RCC 7860 (cell line): ENCODE measurements at places on chromosomes 5 and 9.

DNA sequence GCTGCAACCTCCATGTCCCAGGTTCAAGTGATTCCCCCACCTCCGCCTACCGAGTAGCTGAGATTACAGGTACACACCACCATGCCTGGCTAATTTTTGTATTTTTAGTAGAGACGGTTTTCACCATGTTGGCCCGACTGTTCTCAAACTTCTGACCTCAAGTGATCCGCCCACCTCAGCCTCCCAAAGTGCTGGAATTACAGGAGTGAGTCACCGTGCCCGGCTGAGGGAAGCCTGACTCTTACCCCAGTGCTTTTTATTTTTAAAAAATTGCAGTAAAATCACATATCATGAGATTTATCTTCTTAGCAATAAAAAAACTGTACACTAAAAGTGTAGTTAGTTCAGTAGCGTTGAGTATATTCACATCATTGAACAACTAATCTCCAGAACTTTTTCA is 105.3 kb downstream of the SLIT3 start:
- DNase-seq, result no peak

- no peak for DNase-seq
These were observed 340.5 kb downstream of the ADGRV1 start for GRCh38 chr5:90899014-90899604.

GRCh38 chr5:372996-373709 is 51.6 kb downstream of the AHRR start:
- DNase-seq, result no peak

GRCh38 chr9:89555451-89556375 is 49.1 kb upstream of the GADD45G start:
- DNase-seq, result peak; percentile 67

DNA sequence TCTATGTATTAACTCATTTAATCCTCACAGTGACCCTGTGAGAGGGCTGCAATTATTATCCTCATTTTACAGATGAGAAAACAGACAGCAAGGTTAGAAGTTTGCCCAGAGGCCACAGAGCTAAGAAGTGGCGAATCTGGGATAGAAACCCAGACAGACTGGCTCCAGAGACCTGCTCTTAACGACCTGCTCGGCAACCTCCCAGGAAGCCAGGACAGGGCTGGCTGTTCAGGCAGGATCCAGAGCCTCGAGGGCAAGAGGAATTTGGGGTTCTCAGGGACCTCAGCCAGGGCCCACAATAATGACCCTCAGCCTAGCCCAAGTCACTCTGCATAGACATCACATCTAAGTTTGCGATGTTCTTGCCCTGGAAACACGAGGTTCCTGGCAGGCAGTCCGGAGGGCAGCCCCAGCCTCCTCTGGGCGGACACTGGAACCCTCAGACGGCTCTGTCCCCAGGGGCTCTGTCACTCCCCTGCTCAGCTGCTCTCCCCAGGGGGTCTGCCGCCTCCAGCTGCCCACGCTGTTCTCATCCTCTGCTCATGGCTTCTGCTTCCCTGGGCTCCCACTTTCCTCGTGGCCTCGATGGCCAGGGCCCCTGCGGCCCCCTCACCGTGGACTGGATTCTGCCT is 138.5 kb upstream of the ERCC6L2 start:
- DNase-seq, result no peak

GRCh38 chr5:94244921-94245320 is 373.5 kb downstream of the KIAA0825 start:
- no peak for DNase-seq

DNA sequence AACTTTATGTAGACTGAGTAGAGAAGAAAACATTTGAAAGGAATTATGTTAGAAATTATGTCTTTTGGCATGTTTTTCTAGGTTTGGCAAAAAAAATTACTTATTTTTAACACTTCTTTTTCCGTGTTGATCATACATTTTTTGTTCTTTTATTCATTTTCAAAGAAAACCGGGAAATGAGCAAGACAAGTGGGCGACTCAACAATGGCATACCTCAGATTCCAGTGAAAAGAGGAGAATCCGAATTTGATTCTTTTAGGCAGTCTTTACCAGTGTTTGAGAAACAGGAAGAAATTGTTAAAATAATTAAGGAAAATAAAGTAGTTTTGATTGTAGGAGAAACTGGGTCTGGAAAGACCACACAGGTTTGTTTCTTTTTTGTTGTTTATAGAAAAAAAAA is 12.9 kb downstream of the YTHDC2 start:
- no peak for DNase-seq

DNA sequence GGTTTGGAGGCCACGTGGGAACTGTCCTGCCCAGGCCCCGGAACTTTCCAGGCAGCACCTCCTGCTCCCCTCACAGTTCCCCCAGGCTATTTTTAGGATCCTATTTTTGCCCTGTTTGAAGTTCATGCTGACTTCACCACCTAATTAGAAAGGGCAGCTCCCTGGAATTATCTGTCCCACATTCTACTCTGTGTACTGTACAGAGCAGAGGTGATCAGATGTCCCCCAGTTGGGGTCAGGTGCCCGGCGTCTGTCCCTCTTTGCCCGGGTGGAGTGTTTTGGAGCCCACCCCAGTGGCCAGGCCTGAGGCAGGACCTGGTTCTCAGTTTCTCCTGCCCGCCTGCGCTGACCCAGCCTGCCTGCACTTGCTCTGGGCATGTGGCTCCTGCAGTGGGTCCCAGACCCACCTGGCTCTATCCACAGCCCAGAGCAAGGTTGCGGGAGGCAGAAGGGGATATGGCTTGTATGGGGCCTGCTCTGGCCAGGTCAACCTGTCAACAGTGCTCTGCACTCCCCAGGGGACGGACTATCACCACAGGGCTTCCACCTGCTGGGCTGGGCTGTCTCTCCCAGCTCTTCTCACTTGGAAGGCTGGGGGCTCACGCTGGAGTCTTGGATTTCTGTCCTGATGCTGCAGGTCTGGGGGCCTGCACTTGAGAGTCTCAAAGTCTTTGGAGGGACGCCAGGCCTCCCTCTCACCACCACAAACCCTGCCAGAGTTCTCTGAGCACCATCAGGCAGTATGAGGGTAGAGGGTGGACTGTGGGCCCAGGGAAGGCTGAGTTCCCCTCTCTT is 268.3 kb downstream of the GADD45G start:
- DNase-seq, result no peak

- no peak for DNase-seq
These were observed 63.7 kb upstream of the FAM120A start for GRCh38 chr9:93387791-93388190.

- DNase-seq, result no peak
These were observed 861 bp downstream of the UBQLN1 start for GRCh38 chr9:83706676-83707517.

GRCh38 chr5:64384765-64385164 is 121.0 kb upstream of the RGS7BP start:
- DNase-seq, result no peak

- no peak for DNase-seq
These were observed 140.4 kb downstream of the ATPSCKMT start for GRCh38 chr5:10109299-10109698.

- no peak for DNase-seq
These were observed 249.6 kb downstream of the FANCC start for GRCh38 chr9:95067897-95068296.

DNA sequence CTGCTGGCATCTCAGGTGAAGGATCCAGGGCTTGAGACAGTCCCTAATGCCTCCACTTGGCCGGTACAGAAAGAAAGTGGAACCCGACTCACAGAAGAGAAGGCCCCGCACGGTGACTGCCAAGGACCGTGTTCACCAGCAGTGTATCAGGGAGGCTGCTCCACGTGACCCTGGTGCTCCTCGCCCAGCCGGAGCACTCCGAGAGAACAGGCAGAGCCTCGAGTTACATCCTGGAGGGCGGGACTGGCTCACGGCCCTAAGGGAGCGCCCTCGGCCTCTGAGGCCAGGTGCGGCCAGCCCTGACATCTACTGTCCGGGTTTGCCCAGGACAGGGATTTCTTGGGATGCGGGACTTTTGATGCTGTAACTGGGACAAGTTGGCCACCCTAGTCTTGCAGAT is 104.0 kb upstream of the SARDH start:
- DNase-seq, result no peak

DNA sequence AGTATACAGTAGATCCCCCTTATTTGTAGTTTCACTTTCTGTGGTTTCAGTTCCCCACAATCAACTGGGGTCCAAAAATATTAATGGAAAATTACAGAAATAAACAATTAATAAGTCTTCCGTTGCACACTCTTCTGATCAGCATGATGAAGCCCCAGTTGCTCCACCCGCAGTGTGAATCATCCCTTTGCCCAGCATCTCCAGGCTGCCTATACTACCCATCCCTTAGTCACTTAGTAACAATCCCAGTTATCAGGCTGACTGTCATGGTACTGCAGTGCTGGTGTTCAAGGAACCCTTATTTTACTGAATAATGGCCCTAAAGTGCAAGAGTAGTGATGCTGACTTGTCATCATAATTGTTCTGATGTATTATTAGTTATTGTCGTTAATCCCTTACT is 28.9 kb downstream of the SHC3 start:
- DNase-seq, result peak; percentile 62

GRCh38 chr9:14263707-14264483 is 50.0 kb downstream of the NFIB start:
- no peak for DNase-seq

DNA sequence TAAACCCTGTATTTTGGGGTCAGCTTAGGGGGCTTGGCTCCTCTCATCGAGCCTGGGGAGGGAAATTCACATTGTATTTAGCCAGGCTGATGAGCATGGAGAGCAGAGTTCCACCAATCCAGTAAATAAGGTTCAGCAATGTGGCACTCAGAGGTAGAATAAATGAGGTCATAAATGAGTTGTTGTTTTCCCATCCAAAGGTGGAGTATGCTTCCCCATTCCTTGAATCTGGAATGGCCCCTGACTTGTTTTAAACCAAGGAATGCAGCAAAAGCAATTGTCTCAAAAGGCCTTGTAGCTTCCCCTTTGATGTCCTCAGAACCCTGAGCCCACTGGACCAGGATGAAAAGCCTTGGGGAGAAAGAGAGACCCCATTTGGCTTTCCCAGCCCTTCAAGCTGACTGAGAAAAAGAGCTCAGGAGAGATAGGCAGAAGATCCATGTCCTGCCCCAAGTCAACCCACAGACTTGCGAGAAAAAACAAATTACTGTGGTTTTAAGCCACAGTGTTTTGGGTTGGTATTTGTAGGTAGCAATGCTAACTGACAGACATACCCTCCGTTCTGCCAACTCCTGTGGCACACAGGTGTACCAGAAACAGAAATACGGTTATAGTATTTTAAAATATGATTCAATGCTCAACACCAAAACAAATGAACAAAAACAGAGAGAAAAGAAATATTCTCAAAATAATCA is 566.0 kb upstream of the DMAC1 start:
- DNase-seq, result no peak

DNA sequence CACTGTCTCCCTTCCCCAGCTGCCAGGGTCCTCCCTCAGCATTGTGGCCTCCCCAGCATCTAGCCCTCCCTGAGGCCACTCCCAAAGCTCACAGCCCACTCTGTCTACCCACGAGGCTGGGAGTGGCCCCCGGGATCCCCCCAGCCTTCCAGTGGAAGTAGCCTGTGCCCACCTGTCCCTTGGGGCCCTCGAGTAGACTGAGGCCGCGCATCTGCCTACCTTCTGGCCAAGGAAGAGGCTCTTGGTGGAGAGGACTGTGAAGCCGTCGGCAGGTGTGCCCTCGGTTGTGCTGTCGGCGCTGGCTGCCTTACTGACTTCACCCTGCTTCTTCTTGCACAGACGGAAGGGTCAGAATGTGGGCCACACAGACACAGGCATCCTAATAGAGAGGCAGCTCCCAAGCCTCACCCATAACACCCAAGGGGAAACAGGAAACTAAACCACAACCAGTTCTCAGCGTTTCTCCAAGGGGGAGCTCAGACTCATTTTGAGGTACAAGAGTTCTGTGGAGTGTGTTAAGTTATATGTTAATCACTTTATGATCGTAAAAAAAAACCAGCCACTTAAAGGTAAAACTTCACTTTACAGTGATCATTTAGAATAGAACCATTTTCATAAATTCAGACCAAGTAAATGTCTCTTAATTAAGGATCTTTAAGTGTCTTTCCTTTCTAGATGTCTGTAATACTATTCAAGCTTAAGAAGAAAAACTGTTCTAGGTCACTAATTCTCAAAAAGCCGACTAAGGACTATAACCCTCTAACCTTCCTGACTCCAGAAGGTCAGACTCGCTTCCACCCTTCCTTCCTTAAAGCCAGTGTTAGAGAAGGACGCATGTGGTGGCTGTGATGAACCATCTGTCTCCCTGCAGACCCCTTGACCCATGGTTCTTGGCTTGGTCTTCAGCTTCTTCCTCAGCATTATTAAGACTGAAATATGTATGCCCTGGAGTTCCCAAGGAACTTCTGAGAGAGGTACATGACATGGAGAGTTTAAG is 38.5 kb downstream of the MACROH2A1 start:
- DNase-seq, result no peak

DNA sequence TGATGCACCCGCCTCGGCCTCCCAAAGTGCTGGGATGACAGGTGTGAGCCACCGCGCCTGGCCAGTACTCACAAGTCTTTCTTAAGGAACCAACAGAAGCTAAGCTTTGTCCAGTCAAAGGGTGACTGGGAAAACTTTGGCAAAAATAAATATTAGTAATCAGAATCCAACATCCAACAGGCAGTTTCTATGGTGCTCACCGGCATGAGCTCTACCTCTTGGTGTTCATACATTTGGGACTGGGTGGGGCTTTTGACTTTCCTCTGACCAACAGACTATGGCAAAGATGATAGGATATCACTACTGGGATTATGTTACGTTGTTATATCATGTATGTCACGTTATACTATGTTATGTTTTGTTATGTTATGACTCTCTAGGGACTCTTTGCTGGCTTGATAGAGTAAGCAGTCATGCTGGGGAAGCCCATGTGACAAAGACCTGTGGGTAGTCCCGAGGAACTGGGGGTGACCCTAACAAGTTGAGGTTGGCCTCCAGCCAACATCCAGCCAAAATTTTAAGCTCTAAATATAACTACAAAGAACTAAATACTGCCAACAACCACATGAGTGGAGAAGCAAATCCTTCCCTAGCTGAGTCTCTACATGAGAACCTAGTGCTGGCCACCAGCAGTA is 6.0 kb downstream of the RASGEF1C start:
- DNase-seq, result no peak

DNA sequence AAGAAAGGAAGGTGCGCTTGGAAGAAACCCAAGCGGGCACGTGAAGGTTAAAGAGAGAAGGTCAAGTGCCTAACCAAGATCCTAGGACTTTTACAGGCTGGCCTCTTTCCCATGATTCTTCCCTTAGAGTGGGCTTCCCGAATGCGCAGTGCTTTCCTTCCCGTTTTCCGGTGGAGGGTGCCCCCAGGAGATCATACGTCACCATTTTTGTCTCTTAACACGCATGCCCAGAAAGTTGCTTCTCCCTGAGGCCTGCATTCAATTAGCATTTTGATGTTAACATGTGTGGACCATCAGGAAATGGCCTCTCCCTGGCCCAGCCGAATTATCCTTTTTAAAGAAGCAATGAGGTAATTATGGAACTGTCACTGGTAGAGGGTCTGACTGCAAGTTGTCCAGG is 1.9 kb upstream of the RUSC2 start:
- no peak for DNase-seq
